ENCODE measurements at places on chromosomes 5 and 9.

DNA sequence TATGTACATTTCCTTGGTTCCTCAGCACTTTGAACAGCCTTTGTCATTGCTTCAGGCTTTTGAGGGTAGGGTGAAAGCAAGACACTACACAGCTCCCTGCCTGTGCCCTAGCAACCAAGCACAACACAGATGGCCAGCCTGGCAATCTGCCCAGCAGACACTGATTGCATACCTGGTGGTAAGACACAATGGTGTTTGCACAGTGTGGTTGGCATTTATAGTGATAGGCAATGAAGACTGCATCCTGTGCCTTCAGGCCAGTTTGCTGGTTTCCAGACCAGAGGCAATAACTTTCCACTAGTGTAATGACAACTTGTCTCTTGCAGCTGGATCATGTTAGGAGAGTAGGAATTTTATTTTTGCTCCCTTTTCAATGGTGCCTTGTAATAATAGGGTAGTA is 144.5 kb upstream of the TNC start:
- DNase-seq, result peak; percentile 3

GRCh38 chr5:74127381-74128320 is 501.7 kb downstream of the ARHGEF28 start:
- DNase-seq, result no peak

DNA sequence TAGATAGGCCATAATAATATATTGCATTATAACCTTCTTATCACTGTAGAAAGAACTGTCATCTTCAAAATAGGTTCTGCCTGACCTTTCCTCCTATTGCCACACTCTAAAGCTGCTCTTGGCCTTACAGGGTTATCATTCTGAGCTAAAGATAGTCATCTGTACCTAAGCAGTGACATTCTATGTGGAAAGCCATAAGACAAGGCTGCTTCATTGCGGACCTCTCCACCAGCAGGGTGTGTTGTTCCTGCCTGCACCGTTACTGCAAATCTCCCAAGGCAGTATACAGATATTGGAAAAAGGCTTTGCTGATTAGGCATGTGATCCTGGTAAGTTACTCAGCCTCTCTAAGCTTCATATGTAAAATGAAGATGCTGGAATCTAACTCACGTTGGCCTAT is 8.1 kb downstream of the ZNF622 start:
- DNase-seq, result no peak

- DNase-seq, result no peak
These were observed 3.7 kb upstream of the NIPAL4 start for GRCh38 chr5:157456301-157456700.

GRCh38 chr9:110714314-110714713 is 45.7 kb downstream of the MUSK start:
- DNase-seq, result no peak

- no peak for DNase-seq
These were observed 72.2 kb downstream of the ANKRD55 start for GRCh38 chr5:56160723-56161438.

DNA sequence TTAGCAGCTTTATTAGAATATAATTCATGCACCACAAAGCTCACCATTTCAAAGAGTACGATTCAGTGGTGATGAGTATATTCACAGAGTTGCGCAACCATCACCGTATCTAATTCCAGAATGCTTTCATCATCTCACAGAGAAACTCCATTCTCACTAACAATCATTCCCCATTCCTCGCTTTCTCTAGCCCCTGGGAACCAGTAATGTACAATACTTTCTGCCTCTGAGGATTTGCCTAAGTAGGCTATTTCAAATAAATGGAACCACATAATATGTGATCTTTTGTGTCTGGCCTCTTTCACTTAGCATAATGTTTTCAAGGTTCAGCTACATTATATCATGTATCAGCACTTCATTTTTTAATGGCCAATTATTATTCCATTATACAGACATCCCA is 145.1 kb upstream of the ADAMTS16 start:
- DNase-seq, result no peak

DNA sequence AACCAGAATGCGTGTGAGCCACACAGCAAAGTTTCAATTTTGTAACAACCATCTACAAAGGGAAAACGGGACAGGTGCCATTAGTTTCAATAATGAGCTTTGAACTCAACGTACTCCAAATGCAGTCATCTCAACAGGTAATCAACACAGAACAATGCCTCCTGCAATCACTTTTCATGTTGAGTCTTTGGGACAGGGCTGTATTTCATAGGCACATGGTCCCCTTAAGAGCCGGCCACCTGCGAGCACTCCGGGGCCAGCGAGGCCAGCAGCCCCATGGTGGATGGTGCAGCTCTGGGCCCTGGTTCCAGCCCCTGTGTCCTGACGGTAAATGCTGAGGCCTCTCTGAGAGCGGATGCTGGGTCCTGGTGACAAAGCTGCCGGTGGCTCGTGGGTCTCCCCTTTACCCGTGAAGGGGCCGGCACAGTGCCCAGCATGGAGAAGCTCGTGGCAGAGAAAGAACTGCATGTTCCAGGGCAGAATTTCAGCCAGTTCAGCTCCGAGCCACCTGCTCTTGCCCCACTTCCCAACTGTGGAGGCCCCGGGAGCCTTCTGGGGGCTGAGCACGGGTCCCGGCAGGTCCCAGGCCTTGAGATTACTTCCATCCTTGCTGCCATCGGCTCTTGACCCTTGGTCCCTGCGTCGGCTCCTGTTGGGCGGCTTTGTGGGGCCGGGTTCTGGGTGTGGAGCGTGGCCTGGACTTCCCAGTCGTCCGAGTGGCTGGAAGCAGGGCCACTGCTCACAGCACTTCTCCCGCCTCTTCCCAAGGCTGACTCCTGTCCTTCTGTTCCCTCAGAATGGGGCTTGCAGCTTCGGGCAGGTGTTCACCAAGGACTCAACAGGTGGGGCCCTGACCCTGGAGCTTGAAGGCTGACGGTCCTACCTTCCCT is 26.1 kb upstream of the RNU6ATAC start:
- DNase-seq, result no peak

GRCh38 chr9:90112788-90113187 is 508.0 kb downstream of the GADD45G start:
- no peak for DNase-seq

- no peak for DNase-seq
These were observed 16.8 kb downstream of the NFX1 start for GRCh38 chr9:33307067-33307466.

GRCh38 chr9:101432171-101432570 is 3.4 kb downstream of the ALDOB start:
- DNase-seq, result no peak

- no peak for DNase-seq
These were observed 60.1 kb downstream of the CCDC171 start for GRCh38 chr9:15612962-15613361.

DNA sequence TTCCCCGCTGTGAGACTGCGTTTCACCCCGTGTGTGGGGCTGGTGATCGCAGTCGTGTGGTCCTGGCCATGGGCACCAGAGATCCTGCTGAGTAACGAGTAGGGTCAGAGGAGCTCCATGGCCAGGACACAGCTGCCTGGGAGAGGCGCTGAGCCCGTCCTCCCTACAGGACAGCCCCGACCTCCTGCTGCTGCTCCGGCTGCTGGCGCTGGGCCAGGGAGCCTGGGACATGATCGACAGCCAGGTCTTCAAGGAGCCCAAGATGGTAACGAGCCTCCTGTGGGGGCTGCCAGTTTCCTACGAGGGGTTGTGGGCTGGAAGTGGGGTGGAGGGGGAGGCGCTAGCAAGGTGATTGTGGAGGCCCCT is 11.0 kb downstream of the NELFB start:
- DNase-seq, result no peak

- no peak for DNase-seq
These were observed 337.1 kb downstream of the KIAA0825 start for GRCh38 chr5:94281236-94281801.

DNA sequence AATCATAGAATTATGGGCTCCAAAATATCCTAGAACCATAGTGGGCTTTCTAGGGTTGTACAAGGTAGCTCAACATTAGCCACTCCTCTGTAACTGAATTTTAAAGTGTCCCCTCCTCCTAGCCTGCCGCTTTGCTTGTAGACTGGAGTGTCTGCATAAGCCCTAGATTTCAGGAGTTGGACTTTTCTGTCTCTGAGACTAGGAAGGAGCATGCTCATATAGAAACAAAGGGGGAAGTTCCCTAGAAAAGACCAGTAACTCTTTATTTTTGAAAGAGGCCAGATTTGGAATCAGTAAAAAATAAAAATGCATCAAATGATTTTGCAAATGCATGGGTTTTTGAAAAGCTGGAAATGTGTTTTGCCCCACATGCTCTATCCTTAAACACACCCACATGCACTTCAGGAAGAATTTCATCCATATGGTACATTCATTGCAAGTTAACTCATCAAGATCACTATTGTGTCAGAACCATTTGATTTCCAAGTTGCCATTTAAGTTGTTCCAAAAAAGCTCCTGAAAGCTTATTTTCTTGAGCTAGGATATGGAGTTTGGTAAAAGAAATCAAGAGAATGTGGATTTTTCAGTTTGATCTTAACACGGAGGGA is 121.0 kb upstream of the NR3C1 start:
- DNase-seq, result no peak

DNA sequence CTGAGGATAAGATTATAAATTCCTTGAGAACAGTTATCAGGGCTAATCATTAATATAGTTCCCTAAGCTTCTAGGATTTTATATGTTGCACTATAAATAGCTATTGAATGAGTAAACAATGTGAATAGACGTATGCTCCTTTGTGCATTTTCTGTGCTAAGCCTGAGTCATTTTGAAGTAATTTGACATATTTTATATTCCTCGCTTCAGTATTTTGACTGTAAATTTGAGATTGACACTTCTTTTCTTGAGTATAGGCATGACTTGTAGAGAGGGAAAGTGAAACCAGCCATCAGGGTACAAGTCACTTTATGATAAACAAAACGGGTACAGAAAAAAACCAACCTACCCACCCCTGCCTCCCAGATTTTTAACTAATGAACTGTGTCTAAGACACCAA is 367.7 kb upstream of the PRR16 start:
- peak; percentile 17 for DNase-seq

DNA sequence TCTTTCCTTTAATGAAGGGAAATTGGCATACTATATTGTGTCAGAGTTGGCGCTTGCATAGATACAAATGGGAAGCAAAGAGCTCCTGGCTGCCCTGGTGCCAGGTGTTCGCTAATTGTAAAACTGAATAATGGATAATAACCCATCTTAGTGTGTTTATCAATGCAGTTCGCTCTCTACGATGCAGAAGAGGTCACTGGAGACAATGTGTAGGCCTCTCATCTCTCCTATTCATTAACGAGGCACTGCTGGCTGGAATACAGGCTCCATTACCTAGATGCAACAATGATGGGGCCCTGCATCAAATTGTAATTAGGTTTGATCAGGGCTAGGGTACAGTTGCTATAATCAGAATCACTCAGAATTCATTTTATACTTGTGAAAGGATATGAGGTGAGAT is 171.0 kb downstream of the RMI1 start:
- DNase-seq, result no peak

GRCh38 chr5:143574236-143574635 is 170.8 kb upstream of the NR3C1 start:
- DNase-seq, result no peak

DNA sequence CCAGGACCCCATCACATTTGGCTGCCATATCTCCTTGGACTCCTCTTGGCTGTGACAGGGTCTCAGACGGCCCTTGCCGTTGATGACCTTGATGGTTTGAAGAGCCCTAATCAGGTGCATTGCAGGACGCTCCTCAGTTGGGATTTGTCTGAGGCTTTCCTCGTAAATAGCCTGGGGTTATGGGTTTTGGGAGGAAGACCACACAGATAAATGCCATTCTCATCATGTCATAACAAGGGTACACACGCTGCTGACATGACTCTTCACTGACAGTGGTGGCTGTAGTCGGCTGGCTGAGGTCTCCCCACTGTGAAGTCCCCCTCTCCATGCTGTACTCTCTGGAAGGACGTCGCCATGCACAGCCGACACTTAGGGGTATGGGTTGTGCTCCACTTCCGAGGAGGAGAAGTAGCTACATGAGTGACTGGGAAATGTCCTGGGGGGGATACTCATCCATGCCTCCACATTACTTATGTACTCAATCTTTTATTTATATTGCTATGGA is 42.9 kb upstream of the SPTLC1 start:
- no peak for DNase-seq

DNA sequence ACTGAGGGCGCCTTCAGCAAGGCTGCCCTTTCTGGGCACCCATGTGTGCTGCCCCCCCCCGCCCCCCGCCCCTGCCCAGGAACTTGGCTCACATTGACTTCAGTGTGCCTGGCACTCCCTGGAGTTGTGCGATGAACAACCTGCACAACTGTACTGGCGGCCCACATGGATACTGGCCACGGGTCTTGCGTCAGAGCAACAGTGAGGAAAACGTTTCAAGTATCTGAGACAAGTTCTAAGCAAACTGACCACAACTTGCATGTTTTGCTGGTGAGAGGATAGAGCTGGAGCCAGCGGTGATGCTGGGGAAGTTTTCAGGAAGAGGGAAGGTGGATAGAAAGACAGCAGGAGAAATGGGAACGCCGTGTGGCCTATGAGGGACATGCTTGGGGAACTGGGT is 45.4 kb downstream of the HABP4 start:
- no peak for DNase-seq

GRCh38 chr9:130933114-130934046 is 5.7 kb downstream of the FIBCD1 start:
- no peak for DNase-seq

Measured in GM12865 (cell line).